ENCODE measurements at places on chromosomes 3 and 15.

DNA sequence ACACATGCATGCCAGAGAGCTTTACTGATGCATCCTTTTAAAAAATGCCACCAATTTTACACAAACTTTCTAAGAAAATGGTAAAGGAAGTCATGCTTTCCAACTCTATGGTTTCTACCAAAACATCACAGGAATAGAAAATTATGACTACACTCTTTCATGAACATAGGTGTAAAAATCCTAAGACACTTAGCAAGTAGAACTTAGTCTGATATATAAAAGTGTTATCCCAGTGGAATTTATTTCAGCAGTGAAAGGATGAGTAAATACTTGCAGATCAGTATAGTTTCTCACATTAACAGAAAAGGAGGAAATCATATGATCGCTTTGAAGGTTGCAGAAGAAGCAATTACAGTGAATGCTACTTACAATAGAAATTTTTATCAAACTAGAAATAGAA, 43.4 kb downstream of the MCTP2 start:
- no peak for DNase-seq

DNA sequence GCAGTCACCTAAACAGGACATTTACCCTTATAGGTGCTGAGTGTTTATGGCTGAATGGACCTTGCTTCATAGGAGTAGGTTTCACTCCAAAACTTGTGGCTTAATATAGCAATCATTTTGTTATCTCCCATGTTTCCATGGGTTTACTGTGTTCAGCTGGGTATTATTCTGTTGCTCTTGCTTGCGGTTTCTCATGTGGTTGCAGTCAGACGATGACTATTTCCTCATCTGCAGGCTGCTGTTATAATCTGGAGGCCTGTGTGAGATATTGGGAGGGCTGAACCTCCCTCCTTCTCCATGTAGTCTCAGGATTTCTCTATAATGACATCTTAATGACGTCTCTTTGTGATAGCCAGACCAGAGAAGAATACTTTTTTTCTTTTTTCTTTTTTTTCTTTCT, 98.1 kb downstream of the ZPLD1 start:
- DNase-seq: no peak

DNA sequence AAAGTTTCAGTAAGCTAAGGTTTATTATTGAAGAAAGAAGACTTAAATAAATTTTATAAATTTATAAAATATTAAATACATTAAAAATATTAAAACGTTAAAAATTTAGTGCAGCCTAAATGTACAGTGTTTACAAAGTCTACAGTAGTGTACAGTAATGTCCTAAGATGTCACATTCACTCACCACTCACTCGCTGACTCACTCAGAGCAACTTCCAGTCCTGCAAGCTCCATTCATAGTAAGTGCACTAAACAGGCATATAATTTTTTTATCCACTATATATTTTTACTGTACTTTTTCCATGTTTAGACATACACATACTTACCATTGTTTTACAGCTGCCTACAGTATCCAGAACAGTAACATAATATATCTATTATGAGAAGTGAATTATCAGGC, 51.5 kb downstream of the TJP1 start:
- DNase-seq: no peak

- no peak for DNase-seq
Measured at GRCh38 chr15:65071381-65071811, 3.6 kb upstream of the RASL12 start.

- DNase-seq: no peak
Measured at GRCh38 chr3:10759495-10759894, 56.5 kb upstream of the SLC6A11 start.

DNA sequence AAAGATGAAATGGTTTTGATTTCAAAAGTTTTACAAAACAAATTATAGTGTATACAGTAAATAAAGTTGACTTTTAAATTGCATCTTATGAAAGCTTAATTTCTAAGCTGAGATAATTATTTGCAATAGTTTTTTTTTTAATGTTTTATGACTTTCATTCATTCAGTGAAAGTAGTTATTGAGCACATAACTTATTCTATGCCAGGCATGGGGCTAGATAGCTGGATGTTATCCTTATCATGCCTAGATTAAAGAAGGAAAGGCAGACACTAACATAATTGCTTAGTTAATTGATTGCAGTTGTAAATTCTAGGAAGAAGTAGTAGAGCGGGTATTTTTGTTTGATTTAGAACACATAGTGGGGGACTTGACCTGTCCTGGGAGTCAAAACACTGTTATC, 92.4 kb downstream of the FNDC3B start:
- no peak for DNase-seq

DNA sequence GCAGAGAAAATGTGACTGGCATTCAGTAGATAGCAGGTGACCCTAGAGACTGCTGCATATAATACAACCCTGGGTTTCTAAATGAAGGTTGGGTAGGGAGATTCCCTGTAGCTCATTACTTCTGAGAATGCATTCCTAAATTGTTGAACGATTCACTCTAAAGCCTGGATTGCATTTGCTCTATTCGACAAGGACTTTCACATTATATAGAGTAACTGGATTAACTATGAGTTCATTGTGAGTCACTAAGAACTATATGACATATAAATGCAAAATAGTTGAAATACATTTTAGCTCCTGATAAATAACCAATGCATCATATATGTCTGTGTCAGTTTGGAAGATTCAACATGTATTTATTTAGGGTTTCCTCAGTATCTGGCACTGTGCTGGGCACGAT, 294.7 kb upstream of the CCDC54 start:
- DNase-seq: no peak

- DNase-seq: no peak
Measured at GRCh38 chr3:171387062-171387461, 73.1 kb downstream of the TNIK start.

- DNase-seq: no peak
Measured at GRCh38 chr3:34053626-34054025, 255.2 kb downstream of the PDCD6IP start.

DNA sequence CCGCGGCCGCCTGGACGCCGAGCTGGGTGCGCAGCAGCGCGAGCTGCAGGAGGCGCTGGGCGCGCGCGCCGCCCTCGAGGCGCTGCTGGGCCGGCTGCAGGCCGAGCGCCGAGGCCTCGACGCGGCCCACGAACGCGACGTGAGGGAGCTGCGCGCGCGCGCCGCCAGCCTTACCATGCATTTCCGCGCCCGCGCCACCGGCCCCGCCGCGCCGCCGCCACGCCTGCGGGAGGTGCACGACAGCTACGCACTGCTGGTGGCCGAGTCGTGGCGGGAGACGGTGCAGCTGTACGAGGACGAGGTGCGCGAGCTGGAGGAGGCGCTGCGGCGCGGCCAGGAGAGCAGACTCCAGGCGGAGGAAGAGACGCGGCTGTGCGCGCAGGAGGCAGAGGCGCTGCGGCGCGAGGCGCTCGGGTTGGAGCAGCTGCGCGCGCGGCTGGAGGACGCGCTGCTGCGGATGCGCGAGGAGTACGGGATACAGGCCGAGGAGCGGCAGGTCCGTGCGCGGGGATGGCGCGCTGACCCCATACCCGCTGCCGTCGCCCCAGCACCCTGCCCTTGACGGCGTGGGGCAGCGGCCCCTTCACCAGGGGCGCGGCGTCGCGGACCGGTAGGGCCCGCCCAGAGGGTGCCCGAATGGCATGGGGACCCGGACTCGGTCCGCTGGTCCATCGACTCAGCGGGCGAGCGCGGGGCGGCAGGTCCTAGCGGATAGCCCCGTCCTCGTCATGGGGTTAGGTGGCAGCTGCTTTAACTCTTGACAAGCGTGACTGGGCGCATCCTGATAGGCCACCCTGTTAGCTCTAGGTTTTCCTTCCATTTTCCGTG, 848 bp downstream of the SYNM start:
- DNase-seq: no peak

GRCh38 chr3:195763076-195763830, 42.5 kb downstream of the MUC20 start:
- DNase-seq: no peak

DNA sequence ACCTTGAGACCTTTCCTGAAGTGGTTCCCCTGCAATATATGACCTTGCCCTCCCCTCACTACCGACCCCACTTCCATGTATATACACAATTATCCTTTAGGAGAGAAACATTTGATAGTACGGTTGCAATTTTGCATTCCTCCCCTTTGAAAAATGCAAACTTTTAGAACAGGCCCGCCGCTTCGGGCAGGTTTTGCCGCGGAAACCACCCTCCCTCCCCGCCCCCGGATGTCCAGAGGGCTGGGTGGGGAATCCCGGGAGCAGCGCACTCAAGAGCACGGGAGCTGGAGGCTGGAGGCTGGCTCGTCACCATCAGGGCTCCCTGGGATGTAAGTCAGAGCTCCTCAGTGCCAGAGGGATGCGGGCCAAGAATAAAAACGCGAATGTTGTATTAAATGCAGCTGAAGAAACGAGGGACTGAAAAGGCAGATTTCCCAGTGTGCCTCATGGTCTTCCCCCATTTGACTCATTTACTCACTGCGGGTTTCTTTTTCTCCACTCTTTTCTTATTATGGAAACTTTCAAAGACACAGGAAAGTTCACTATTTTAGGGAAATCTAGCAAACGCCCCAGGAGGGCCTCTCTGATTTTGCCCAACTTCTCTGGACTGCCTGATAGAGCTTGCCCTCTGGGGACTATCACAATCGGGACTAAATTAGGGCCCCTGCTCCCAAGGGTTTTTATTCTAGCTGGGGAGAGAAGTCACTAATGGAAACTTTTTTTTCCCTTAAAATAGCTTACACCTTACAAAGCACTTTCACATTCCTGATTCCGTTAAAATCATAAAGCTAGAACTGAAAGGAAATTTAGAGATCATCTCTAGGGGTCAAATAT, 2.9 kb upstream of the USP3 start:
- no peak for DNase-seq

- no peak for DNase-seq
Measured at GRCh38 chr3:111947231-111947630, 31.6 kb upstream of the ABHD10 start.

DNA sequence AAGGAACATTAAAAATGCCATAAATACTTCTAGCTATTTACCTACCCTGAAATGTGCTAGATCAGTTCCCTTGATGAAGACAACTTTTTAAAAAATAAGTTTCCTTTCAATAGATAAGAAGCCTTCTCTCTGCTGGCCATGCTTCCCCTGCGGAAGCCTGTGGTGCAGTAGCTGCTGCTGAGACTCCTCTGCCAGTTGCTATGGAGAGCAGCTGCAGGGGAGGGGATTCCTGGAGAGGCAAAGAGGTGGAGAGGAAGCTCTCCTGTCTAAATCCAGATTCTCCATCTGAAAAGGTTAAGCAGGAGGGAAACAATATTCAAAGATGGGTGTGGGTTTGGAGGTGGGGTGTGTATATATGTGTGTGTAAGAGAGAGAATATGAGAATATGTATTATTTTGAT, 69.8 kb upstream of the BFSP2 start:
- DNase-seq: no peak

- DNase-seq: no peak
Measured at GRCh38 chr3:123015596-123015995, 12.0 kb downstream of the SEMA5B start.

DNA sequence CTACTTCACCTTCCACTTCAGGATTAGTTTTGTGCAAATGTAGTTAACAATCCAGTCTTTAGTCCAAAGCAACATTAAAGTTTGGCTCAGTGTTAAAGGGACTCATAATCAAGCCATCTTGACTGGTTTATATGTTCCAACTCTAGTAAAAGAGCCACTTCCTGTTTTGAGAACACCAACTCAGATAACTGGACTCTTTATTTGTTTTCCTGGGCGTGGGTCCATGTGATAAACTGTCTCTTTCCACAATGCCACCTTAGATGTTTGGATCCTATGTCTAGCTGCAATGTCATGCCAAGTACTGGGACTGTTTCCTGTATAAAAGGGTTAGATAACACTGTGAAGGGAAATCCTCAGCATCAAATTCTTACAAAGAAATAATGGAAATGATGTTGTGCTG, 545.0 kb downstream of the PYDC2 start:
- no peak for DNase-seq

- no peak for DNase-seq
Measured at GRCh38 chr3:124064050-124064449, 72.1 kb upstream of the ROPN1 start.

DNA sequence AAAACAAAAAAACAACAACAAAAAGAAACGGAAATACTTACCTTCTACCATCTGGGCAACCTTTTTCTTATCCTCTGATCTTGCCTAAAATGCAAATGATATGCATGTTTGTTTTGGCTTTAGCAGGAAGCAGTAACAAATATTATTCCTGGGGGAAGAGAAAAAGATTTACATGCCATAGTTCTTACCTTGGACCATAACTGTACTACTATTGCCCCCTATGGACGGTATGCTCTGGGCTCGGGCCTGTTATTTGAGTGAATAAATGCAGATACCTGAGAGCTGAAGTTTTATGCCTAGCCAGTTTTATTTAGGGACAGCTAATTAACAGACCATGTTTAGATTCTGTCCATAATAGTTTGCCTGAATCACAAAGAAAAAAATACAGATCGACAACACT, 12.6 kb upstream of the STARD5 start:
- DNase-seq: no peak

- DNase-seq: no peak
Measured at GRCh38 chr3:42195879-42196330, 70.1 kb downstream of the CCK start.

GRCh38 chr3:152094406-152094805, 174.3 kb upstream of the MBNL1 start:
- DNase-seq: no peak

GRCh38 chr3:156975721-156976120, 149.6 kb downstream of the LEKR1 start:
- DNase-seq: no peak

- DNase-seq: no peak
Measured at GRCh38 chr3:180332608-180333007, 269.4 kb upstream of the TTC14 start.

- no peak for DNase-seq
Measured at GRCh38 chr3:111047812-111048435, 23.7 kb upstream of the NECTIN3 start.

DNA sequence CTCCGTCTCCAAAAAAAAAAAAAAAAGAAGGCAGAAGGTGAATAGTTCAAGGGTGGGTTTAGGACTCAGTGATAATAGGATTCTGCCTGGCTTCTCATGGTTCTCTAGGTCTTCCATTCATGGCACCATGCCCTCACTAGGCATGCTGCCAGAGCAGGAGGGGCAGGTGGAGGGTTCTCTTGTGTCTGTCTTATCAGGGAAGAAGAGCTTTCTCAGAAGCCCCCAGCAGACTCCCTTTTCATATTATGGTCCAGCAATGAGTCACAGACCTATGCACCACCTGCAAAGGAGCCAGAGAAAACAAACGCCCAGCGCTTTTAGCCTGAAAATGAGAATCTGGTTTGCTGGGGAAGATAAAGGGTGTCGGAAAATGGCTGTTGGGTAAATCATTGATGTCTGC, 3.0 kb downstream of the CCR2 start:
- no peak for DNase-seq

DNA sequence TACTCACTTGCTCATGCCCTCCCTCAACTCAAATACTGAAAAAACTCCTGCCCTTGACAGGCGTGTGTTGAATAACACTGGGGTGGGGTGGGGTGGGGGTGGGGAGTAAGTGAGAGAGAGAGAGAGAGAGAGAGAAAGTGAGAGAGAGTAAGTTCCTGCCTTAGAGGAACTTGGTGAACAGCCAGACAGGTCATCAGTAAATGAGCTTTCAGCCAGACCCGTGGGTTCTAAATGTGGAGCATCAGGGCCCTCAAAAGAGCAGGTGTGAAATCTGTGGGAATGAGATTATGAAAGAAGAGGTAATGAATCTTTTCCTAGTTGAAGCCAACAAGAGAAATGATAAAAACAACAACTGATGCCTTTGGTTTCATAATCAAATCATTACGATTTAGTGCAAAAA, 134.4 kb upstream of the FAM3D start:
- DNase-seq: no peak
